ENCODE measurements at places on chromosomes 6 and 20.

GRCh38 chr20:536426-537010 is 7.1 kb downstream of the CSNK2A1 start:
- no peak for DNase-seq

DNA sequence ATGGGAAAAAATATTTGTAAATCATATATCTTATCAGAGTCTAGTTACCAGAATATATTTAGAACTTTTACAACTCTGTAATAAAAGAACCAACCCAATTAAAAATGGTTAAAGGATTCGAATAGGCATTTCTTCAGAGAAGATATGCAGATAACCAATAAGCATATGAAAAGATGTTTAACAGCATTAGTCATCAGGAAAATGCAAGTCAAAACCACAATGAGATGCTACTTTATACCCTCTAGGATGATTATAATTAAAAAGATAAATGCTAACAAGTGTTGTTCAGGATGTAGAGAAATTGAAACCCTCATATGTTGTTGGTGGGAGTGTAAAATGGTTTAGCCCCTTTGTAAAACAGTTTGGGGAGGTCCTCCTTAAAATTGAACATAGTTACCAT is 94.1 kb downstream of the LRRC1 start:
- no peak for DNase-seq

DNA sequence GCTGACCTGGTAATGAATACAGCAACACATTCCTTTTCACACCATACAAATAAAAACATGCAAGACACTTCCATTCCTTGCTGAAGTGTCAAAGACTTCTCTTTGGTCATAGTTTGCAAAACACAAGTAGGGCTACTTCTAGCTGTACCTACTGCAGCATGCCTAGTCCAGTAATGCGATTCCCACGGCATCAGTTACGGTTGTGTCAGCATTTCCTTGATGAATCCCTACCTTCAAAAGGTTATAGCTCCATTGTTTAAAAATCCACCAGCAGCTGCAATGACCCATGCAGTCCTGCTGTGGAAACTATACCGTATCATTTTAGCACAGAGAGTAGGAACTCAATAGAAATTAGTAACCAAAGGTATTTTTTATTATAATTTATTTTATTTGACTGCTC is 1371.5 kb downstream of the EPHA7 start:
- DNase-seq = no peak

DNA sequence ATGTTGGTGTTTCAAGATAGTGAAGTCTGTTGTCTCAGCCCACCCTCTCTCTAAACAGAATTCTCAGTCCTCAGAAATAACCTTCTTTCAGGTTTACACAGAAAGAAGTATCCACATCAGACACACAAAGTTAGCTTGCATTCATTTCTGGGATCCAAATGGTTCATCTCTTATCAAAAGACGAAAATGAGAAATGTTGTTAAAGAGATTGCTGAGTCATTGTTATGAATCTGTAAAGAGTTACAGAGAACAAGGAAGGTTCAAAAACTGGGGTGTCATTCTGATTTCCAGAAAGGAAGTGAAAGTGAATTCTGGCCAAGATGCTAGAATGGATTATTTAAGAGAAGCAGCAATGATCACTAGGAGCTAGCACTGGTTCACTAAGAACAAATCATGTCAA is 90.5 kb upstream of the ATXN1 start:
- no peak for DNase-seq

DNA sequence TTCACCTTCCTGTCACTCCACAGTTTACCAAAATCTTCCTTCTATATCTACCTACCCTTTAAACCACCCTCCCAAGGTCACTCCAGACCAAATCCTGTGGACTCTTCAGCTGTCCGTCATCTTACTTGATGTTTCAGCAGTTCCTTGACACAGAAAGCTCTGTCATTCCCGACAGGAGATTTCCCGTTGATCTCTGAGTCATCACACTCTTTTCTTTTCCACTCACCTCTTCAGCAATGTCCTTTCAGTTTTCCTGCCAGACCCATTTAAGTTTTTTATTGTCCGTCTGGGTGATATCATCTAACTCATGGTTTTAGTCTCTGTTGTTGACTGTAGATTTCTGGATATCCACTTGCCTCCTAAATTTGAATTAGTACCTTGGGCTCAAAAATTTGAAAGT is 69.9 kb upstream of the SCGN start:
- DNase-seq = no peak

GRCh38 chr6:169957351-169957963 is 206.0 kb downstream of the ERMARD start:
- no peak for DNase-seq

GRCh38 chr20:49729780-49730179 is 16.1 kb upstream of the B4GALT5 start:
- no peak for DNase-seq

DNA sequence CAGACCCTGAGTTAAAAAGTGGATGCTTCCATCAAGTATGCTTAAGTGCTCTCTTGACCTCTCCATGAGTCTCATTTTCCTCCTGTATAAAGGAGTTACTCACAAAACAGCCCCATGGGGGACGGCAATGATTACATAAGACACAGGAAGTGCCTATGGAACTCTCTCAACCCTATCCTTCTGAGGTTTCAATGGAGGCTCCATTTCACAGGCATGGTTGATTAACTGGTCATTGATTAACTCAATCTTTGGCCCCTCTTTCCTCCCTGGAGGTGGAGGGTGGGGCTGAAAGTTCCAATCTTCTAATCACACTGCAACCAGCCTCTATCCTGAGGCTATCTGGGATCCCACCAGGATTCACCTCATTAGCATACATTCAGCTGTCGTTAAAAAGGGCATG is 29.3 kb downstream of the CST8 start:
- no peak for DNase-seq

- DNase-seq = peak; percentile 76
These were observed 3.0 kb downstream of the TCEA2 start for GRCh38 chr20:64065974-64066343.

- DNase-seq = no peak
These were observed 250.9 kb upstream of the CITED2 start for GRCh38 chr6:139625081-139625939.

GRCh38 chr6:134235937-134236751 is 81.8 kb downstream of the SGK1 start:
- peak; percentile 61 for DNase-seq

GRCh38 chr6:127247114-127248096 is 19.3 kb upstream of the RNF146 start:
- no peak for DNase-seq
